ENCODE measurements at places on chromosomes 13 and 19.
A peak's percentile ranks its signal among the peaks of the same experiment; 100 is the strongest.

DNA sequence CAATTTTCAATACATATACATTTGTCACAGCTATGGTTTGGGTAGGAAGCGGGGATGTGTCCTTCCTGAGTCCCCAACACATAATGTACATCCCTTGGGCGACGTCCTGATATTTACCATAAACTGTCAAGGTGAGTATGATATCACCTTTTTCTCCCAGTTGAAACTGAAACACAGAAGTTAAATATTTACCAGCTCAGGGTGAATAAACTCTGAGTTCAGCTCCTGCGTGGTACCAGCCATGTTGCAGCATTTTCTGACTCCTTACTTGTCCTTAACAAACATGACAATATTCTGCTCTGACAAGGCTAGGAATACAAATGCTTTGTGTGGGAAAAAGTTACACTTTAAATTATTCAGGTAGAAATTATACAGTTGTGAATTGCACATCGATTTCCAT lies 294.2 kb downstream of the TEX29 start:
- no peak for DNase-seq

DNA sequence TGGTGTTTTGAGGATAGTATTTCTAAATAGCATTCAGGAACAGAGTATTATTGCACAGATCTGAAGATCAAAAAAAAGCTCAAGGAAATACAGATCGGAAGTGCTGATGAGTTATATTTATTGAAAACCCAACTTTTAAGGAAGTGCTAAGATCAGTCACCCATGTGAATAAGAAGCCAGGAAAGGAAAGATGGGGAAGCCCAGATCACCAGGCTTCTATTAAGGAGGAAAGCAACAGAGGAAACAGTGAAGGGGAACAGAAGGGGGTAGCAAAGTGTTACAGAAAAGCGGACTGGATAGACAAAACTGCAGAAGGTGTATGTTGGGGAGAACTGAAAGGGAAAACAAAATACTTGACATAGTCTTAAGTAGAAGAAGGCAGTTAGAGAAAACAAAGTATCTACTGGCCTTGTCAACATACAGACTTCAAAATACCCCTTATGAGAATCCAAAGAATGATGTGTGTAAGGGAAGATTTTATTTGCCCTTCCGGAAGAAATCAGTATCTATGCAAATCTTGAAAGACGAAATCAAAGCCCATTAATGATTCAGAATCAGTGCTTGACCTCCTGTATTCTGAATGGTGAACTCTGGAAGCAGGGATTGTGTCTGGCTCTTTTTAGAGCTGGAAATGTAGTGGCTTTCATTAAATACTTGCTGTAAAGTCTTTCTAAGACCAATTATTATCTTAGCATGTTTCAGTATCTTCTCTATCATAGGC lies 12.1 kb downstream of the UFM1 start:
- no peak for DNase-seq

DNA sequence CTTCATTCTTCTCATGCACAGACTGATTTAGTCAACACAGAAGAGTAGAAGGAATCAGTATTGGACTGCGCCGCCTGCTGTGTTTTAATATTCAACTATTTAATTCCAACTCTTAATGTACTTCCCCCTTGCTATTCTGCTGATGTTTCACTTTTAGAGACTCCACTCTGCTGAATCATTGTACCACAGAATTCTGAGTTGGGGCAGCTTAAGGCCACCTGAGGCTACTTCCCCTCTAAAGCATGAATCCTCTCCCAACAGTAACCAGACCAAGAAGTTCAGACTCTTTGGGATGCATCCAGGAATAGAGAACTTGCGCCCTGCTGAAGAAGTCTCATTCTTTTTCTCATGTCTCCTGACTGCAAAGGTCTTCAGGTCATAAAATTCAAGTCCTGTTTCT lies 708.8 kb downstream of the UQCRFS1 start:
- DNase-seq, result no peak

- no peak for DNase-seq
Measured at GRCh38 chr13:104314321-104314720, 1248.1 kb upstream of the SLC10A2 start.

DNA sequence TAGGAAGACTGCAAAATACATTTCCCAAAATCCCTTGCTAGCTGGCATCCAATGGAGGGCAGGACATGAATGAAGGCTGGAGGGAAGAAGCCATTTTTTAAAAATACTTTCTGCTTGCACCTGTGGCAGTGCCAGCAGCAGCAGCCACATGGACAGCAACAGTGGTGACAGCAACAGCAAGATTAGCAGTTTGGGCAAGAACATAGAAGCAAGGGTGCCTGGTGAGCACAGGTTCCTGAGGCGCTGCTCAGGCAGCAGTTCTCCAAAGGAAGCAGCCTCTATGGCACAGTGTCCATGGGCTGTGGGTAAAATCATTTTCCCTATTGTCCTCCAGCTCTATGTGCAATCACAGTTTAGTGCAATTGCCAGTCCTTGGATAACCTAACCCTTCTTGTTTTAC lies 1.3 kb upstream of the FAM216B start:
- DNase-seq, result no peak

GRCh38 chr19:55147545-55148251 lies 1.3 kb downstream of the TNNT1 start:
- no peak for DNase-seq

DNA sequence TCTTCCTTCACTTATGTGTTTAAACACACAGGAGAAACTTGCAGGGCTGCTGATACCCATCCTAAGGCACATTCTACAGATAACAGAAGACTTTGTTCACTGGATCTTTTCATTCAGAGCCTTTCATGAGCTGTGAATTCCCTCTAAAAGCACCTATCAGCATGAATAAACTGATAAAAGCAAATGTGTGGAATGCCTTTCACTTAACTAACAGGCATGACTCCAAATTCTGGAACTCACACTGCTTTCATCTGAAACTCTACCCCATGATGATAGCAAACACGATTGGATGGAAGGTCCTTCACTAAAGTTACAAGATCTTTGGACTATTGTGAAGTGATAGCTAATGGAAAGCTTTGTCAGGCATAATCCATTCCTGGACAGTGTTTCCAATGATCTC lies 457.3 kb downstream of the EFNB2 start:
- no peak for DNase-seq

DNA sequence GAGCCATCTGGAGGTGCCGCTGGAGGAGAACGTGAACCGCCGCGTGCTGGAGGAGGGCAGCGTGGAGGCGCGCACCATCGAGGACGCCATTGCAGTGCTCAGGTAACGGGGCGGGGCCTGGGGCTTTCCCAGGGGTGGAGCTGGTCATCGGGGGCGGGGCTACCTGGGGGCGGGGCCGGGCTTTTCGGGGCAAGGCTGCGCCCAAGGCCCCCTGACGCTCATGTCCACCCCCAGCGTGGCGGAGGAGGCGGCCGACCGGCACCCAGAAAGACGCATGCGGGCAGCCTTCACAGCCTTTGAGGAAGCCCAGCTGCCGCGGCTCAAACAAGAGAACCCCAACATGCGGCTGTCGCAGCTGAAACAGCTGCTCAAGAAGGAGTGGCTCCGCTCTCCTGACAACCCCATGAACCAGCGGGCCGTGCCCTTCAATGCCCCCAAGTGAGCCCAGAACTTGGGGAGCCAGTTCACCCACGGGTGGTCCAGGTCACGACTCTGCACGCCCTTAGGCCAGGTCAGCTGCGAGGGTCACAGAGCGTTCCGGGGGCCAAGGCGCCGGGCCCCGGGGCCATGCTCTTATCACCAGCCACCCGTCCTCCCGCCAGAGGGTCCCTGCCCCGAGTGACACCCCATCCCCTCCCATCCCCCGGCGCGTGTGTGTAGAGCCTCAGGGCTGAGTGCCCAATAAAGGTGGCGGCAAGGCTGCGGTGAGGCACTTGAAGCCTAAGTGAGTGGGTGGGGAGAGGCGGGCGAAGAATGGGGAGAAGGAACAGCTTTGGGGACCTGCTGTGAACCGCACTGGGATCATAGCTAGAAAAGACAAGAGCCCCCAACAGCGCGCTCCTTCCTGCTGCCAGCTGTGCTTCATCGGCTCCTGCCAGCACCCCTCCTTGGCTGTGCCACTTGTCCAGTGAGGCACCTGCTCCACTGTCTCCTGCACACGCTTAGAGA lies 10.7 kb downstream of the CCDC124 start:
- no peak for DNase-seq

GRCh38 chr19:43132696-43133095 lies 50.2 kb upstream of the PSG2 start:
- no peak for DNase-seq

- peak; percentile 78 for DNase-seq
Measured at GRCh38 chr19:39407660-39408391, 1.2 kb downstream of the ZFP36 start.

GRCh38 chr13:108895220-108895704 lies 265.9 kb downstream of the MYO16 start:
- peak; percentile 68 for DNase-seq

- no peak for DNase-seq
Measured at GRCh38 chr13:47454986-47455385, 546.1 kb downstream of the SUCLA2 start.

- DNase-seq, result no peak
Measured at GRCh38 chr13:45373162-45373547, 32.2 kb upstream of the TPT1 start.

DNA sequence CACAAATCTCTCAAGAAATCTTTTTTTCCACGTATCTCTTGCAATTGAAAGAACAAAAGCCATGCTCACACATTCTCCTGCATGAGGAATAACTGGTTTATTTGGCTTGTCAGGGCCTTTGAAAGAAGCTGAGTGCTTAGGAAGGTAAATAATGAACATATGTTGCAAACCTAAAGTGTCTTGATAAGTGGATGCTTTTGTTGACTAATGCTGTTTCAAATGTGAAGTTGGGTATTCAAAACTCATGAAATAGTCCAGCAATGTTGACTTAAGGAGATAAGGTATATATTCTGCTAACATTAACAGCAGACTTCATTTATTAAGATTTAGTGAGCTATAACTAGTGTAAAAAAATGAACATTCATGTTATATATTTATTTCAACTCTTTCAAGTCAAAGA lies 1792.7 kb upstream of the MIR17HG start:
- no peak for DNase-seq

DNA sequence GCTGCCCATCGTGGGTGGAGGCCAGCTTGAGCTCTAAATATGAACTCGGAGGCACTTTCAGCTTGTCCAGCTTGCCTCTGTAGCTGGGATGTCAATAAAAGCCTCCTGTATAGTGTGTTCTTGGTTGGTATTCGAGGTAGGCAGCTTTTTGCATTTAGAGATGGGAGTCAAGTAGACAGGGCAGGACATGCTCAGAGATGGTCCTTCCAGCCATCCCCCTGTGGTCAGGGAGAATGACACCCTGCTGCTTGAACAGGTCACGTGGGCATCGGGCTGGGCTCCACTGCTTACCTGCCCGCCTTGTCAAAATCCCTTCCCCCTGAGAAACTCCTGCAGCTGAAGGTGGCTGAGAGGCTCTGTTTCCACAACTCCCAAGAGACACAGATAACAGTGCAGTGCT lies 302.5 kb downstream of the ZNF536 start:
- no peak for DNase-seq

- DNase-seq, result no peak
Measured at GRCh38 chr19:39193803-39194202, 3.0 kb upstream of the NCCRP1 start.

DNA sequence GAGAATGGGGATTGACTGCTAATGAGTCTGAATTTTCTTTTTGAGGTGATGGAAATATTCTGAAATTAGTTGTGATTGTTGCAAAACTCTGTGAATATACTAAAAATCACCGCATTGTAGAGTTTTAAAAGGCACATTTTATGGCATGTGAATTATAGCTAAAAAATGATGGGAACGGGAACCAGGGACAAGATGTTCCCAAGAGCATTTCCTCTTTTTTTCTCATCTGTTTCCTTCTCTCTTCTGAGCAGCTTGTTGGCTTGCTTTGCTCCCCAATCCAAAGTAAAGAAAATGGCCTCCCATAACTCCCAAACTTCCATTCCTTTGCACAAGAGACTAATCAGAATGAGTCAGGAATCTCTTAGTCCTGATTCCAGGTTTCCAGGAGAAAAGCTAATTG lies 459.2 kb downstream of the TSHZ3 start:
- DNase-seq, result no peak

- no peak for DNase-seq
Measured at GRCh38 chr19:21912654-21913053, 76.7 kb upstream of the ZNF43 start.

DNA sequence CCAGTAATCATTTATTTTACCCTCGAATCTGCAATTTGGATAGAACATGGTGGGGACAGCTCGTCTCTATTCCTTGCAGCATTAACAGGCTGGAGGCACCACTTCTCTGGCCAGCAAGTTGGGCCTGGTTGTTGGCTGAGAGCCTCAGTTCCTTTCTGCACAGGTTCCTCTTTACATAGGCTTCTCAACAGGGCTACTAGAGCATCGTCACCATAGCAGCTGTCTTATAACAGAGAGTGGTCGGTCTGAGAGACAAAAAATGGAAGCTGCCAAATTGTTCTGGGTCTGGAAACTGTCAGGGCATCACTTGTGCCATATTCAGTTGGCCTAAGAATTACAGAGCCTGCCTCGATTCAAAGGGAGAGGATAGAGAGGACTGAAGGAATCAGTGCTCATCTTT lies 86.7 kb downstream of the DNAJC15 start:
- no peak for DNase-seq

DNA sequence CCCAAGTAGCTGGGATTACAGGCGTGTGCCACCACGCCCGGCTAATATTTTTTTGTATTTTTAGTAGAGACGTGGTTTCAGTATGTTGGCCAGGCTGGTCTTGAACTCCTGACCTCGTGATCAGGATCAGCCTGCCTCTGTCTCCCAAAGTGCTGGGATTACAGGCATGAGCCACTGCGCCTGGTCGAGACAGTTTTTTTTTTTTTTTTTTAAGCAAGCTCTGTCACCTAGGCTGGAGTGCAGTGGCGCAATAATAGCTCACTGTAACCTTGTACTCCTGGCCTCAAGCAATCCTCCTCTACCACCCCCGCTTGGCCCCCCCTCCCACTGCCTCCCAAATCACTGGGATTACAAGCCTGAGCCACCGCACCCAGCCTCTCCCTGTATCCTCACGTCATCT lies 6.4 kb upstream of the MAP2K7 start:
- DNase-seq, result no peak

DNA sequence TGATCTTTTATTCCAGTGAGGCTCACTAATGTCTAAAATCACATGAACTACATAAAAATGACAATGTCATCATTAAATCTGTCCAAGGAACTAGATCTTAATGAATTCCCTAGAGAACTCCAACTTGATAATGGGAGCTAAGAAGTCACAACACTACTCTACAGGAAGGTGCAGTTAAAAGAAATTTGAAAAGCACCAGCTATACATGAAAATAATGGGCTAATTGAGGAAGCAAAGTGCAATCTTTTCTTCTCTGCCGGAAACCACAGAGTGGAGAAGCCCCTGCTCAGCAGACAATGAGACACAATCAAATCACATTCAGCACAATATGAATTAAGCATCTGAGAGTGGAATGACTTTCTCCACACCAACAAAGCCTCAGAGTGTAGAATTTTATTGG lies 261.7 kb downstream of the LHFPL6 start:
- DNase-seq, result no peak

Data from MM.1S (cell line).